ENCODE measurements at places on chromosomes 5 and 9.

DNA sequence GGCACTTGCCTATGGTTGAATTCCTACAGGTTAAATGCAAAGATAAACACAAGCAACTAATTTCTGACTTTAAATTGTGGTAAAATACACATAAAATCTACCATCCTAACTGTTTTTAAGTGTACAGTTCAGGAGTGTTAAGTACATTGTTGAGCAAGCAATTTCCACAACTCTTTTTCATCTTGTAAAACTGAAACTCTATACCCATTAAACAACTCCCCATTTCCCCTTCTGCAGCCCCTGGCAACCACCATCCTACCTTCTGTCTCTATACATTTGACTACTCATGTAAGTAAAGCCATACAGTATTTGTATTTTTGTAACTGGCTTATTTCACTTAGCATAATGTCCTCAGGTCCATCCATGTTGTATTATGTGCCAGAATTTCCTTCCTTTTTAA lies 38.5 kb upstream of the STX17 start:
- DNase-seq = no peak

- no peak for DNase-seq
Observed at GRCh38 chr5:142048272-142048671, 35.4 kb upstream of the GNPDA1 start.

DNA sequence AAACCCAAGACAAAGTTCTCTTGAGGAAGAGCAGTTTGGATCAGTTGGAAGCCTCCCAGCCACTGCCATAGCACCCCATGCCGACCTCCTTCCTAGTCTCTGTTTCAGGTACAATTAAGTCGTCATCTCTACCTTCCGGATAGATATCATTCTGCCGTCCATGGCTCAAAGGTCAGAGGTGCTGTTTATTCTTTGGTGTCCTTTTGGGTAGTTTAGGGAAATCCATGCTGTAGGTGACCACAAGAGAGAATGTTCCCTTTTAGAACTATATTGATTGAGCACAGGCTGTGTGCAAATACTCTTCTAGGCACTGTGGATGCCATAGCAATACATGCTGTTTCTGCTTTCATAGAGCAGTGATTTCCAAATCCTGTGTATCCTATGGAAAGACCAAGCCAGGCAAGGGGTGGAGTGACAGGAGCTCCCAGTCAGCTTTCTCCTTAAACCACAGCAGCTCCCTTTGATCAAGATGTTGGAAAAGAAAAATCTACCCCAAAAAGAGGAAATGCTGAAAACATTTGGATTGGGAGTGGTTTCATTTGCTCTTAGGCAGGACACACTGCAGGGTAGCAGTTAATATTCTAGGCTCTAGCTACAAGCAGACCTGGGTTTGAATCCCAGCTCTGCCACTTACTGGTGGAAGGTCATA lies 127.9 kb downstream of the PALM2AKAP2 start:
- DNase-seq = no peak

GRCh38 chr5:141878186-141878710 lies at the start of gene PCDH1:
Gene PCDH1, minus strand, starts transcription at chr5:141878410. Its CDS starts 148 bp downstream, at chr5:141878262.
- no peak for DNase-seq

GRCh38 chr9:110742741-110743371 lies 74.3 kb downstream of the MUSK start:
- DNase-seq = no peak

DNA sequence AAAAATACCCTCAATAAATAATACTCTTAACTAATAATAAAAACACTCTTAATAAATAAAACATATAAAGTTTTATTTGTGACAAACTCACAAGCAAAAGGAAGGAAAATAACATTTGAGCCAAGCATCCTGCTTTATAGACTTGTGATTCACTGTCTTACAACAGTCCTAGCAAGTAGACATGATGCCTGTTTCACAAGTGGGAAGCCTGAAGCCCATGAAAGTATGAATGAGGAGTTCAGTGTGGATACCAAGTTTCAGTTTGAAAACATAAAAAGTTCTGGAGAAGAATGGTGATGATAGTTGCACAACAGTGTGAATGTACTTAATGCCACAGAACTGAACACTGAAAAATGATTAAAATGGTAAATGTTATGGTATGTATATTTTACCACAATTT lies 10.9 kb downstream of the HABP4 start:
- DNase-seq = no peak

- DNase-seq = no peak
Observed at GRCh38 chr9:124188331-124189110, 69.2 kb upstream of the NEK6 start.

DNA sequence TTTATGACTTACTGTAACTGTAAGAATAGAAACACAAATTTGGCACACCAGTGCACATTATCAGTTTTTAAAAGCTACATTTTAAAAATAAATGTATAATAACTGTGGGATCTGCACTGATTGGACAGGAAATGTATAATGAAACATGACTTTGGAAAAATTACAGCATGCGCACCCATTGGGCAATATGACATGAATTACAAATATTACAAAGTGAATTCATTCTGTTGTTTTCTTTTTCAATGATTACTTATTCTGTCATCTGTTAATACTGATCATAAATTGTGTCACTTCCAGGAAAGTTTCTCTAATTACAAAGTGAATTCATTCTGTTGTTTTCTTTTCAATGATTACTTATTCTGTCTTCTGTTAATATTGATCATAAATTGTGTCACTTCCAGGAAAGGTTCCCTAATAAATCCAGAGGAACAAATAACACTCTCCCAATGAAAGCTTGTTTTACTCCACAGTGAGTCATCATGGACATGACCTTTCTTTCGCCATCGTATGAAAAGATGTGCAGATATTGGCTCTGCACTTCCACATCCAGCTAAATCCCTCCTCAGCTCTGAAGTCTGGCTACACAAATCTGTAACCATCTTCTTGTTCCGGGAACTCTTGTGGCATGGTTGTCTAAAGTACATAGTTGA lies 297.0 kb upstream of the HAPLN1 start:
- DNase-seq = no peak

GRCh38 chr5:7705736-7706135 lies 145.2 kb downstream of the CFAP90 start:
- no peak for DNase-seq

- DNase-seq = no peak
Observed at GRCh38 chr5:176741561-176742211, 68.7 kb upstream of the UNC5A start.

All from stimulated activated CD8-positive, alpha-beta memory T cell treated with anti-CD3 and anti-CD28 coated beads, Interleukin-4, amount 100 ng/mL, for 4 hours (primary cell).